HepG2 (cell line): ENCODE measurements at places on chromosomes 3 and 15. TPM values are rescaled to one million over a fixed set of nuclear protein-coding genes. Genes with fewer than 3 reads are reported as not detected.

MLF1 gene
- total RNA-seq = 1.0 and 1.9 TPM in 2 replicates

DNA sequence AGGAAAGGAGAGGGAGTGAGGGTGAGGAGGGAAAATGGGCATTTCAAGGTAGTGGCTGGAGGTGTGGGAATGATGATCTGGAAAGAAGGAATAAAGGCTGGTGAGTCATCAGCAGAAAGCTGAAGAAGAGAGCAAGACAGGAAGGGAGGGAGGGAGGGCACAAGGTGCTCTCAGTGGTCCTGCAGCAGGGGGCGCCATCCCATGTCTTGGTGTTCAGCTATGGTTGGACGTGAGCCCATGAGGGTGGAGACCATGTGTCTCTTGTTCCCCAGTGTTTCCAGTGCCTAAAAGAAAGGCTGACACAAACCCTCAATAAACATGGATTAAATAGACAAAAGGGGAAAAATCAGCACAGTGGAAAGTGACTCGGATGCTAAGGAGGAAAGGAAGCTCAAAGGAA lies 228.5 kb downstream of the NTRK3 start:
- no peak for DNase-seq

GRCh38 chr15:22913646-22914380 lies 66.4 kb downstream of the CYFIP1 start:
- no peak for DNase-seq

DNA sequence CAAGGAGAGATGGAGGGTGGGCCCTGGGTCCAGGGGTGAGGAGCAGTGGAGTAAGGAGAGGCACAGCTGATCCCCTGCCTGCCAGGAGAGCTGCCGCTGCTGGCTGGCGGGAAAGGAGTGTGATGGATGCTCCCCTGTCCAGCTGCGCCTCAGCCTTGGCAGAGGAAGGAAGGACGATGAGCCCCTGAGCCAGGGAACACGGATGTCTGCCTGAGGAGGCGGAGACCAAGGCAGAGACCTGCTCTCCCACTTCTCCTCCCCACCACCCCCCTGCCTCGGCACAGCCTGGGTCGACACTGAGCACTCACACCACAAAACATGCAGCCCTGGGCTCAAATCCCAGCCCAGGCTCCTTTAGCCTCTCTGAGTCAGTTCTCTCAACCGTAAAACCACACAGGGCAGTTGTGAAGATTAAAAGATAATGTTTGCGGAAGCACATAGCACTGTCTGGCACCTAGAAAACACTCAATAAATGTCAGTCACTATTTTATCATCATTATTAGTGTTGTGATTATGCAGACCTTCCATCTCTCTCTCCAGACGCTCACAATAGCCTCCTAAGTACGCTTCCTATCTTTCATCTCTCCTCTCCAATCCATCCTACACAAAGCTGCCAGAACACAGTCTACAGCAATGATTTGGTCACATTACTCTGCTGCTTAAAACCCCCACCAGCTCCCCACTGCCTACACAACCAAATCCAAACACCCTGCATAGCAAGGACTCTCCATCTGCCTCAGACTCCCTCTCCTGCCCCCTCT lies 52.2 kb downstream of the SEMA5B start:
- DNase-seq = no peak

GRCh38 chr3:189490749-189491148 lies 140.4 kb upstream of the TP63 start:
- DNase-seq = no peak

GRCh38 chr15:68029959-68030358 lies 24.2 kb upstream of the PIAS1 start:
- DNase-seq = no peak

DNA sequence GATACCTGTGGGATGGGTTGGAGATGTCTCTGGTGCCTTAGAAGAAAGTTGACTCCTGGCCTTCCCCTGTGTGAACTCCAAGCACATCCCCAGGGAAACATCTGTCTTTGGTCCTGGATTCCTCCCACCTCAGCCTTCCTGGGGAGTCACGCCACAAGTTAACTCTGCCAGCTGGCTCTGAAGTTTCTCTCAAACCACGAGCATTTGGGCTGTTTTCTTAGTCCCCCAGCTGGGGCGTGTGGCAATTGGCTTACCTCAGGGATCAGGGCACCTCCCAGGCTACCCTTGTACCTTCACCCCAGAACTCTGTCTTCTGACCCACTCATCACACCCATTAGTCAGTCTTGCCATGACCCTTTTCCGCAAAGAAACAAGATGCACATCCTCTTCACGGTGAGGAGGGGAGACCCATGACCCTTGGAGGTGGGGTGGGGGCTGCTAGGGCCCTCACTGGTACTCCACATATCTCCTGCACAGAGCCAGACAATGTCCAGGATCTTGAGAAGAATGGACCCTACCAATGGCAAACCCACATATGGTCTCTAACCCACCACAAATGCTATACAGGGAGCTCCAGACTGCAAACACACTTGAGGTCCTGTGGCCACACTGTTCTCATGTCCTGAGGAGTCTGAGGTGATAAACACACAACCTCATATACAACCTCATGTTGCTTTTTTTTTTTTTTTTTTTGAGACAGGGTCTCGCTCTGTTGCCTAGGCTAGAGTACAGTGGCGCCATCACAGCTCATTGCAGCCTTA lies 3.9 kb downstream of the NEIL1 start:
- DNase-seq = no peak

SLC28A2 gene
- 0.08 and 0.11 TPM in 2 replicates for total RNA-seq

ECE2 gene
- not detected in 2 replicates for total RNA-seq

LINGO1 gene
- not detected in 2 replicates for total RNA-seq

GRCh38 chr15:85313339-85313738 lies 67.1 kb upstream of the AKAP13 start:
- no peak for DNase-seq

- DNase-seq = no peak
Observed at GRCh38 chr3:22439626-22440025, 688.6 kb upstream of the ZNF385D start.

- no peak for DNase-seq
Observed at GRCh38 chr3:182592747-182593146, 200.6 kb upstream of the ATP11B start.

DNA sequence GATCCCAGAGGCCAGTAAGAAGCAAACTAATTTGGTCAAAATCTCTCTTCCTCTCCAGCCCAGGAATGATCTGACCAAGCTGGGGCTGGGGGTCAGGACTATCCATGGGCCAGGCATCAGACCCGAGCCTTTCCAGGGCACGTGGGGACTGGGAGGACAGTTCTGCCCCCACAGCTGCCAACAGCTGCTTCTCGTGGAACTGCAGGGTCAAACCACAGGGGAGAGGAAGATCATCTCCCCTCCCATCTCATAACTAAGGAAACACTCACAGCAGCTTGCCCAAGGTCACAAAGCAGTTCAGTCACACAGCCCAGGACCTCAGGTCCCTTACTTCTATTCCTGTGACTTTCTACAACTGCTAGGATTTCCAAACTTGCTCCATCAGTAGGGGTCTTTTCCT lies 47.1 kb downstream of the DAPK2 start:
- DNase-seq = no peak

- DNase-seq = peak; percentile 30
Observed at GRCh38 chr15:76377217-76377616, 40.6 kb downstream of the ISL2 start.

- DNase-seq = no peak
Observed at GRCh38 chr3:32998631-32999451, 47.4 kb downstream of the CCR4 start.

DNA sequence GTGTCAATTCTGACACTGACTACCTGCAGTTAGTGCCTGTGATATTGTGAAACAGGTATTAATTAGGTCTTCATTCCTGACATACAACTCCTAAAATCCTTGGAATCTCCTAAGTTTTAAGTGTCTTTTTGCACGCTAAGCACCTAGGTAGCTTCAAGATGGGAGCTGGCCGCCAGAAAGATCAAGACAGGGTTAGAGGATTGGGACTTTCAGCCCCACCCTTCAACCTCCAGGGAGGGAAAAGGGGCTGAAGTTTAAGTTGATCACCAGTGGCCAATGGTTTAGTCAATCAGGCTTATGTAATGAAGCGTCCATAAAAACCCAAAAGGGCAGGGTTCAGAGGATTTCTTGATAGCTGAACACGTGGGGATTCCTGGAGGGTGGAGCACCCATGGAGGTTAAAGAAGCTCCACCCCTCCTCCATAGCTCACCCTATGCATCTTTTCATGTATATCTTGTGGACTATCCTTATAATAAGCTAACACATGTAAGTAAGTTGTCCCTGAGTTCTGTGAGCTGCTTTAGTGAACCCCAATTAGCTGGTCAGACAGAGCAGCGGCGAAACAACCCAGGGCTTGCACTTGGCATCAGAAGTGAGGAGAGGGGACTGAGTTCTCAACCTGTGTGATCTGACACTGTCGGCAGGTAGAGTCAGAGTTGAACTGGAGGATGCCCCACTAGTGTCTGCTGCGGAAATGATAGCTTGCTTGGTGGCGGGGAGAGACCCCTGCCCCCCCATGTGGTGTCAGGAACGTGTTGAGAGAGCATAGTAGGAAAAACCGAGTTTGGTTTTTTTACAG lies 12.8 kb upstream of the SRP14 start:
- DNase-seq = no peak

DNA sequence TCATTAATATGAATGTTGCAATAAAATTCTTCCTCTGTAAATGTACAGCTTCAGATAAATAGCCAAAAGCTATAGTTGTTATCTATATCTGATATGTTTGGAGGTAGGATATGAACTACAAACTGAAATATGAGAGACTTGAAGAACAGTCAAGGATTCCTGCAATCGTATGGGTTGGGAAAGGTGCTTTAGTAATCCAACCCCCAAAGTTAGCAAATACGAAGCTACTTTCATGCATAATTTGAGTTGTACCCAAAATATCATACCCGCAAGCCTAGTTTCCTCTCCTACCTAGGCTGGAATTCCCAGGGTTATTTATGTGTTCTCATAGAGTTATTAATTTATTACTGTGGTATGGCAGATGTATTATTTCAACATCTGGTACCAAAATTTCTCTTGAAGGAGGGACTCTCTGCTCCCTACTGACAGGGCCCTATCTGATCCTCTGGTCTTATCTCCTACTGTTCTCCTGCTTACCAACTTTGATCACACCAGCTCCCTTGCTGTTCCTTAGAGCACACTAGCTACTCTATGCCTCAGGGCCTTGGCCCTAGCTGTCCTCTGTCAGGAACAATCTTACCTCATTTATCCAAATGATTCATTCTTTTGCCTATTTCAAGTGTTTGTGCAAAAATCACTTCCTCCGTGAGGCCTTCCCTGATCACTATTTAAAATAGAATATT lies 140.4 kb upstream of the CCDC54 start:
- no peak for DNase-seq

GRCh38 chr3:196203846-196204245 lies 7.4 kb downstream of the ZDHHC19 start:
- DNase-seq = no peak

GRCh38 chr3:195770081-195770840 lies 41.5 kb downstream of the MUC4 start:
- DNase-seq = no peak

- peak; percentile 41 for DNase-seq
Observed at GRCh38 chr3:197256836-197257444, 41.5 kb downstream of the DLG1 start.

DNA sequence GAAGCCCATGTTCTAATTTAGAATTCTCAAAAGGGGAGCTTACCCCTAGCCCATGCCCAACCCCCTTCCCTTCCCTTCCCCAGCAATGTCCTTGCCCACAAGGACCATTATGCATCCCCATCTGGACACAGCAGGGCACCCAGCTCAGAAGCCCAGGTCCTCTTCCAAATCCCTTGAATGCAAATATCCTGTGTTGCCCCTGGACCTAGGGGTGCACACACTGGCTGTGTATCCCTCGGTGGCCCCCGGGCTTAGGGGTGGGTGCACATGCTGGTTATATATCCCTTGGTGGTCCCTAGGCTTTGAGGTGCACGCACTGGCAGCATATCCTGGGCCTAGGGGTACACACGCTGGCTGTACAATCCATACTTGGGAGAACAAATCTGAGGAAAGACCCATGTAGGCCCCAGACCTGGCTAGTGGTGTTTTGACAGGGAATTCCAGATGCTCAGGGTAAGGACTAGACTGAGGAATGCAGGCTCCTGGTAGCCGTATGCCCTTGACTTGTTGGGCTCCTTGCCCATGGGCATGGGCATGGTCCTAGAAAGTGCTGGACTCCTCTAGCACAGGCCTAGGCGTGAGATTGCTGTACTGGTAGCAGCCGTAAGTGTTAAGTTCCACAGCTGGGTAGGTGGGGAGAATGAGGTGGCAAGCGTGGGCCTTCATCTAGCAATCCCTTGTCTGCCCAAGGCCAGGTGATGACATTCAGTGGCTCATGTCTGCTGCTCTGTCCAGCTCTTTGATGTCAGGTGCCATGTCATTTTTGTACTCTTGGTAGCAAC lies 222.4 kb downstream of the OPA1 start:
- DNase-seq = no peak

- no peak for DNase-seq
Observed at GRCh38 chr3:115921711-115922110, 298.4 kb downstream of the GAP43 start.

DNA sequence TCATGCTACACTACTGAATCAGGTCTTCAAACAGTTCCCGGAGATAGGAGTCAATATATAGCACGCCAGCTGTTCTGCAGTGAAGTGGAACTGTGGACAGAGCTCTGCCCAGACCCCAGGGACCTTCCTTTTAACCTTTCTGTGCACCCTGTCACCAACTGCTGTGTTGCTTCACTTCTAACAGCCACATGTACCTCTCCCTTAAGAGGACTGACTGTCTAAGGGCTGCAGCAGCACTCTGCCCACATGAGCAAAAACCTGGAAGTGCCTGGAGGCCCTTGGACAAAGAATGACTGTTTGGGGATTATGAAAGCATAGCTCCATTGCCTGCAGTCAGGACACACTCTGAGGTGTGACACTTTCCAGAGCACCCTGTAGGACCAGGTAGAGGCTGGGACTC lies 88.3 kb upstream of the CTNNB1 start:
- peak; percentile 13 for DNase-seq

- DNase-seq = no peak
Observed at GRCh38 chr3:56123487-56123886, 344.8 kb downstream of the ERC2 start.

GRCh38 chr3:74883690-74884089 lies 269.2 kb upstream of the CNTN3 start:
- DNase-seq = peak; percentile 2

ASB14 gene
- total RNA-seq = not detected in 2 replicates

C3orf22 gene
- total RNA-seq = not detected in 2 replicates

GRCh38 chr15:68524753-68525584 lies 53.8 kb upstream of the CORO2B start:
- DNase-seq = no peak

GRCh38 chr15:101063891-101064794 lies 145.0 kb downstream of the LRRK1 start:
- peak; percentile 58 for DNase-seq

LTK gene
- not detected in 2 replicates for total RNA-seq

- DNase-seq = no peak
Observed at GRCh38 chr3:14890476-14890875, 56.9 kb upstream of the NR2C2 start.
